Cardiac fibroblast (primary cell): ENCODE measurements at places on chromosomes 5 and 9.

- peak; percentile 44 for DNase-seq
These were observed 1666.1 kb upstream of the WWC1 start for GRCh38 chr5:166625210-166625865.

DNA sequence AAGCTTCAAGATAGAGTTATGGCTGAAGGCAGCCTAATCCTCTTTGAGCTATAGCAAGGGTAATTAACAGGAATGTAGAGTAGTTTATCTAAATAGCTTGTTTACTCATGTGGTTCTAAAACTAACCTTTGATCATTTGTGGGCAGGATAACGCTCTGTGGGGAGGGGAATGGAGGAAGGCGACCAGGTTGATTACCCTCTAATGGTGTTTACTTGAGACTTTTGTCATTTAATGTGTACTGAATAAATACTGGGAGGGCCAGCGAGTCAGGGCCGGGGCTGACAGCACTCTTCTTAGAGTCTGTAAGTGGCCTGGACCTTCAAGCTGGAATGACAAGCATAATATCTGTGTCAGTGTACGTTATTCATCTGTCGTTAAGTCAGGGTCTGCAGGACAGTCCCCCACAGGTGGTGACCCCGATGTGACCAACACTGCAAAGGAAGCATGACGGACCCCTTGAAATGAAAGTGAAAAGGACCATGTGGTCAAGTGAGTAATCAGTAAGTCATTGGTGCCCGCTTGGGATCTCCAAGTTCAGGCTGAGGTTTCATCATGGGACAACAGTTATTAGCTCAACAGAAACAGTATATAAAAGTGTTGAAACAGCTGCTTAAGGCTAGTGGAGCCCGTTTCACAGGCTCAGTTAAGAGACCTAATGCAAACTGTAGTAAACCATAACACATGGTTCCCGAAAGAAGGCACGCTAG lies 162.6 kb downstream of the CPLANE1 start:
- peak; percentile 87 for DNase-seq

GRCh38 chr9:16542290-16542689 lies 328.2 kb downstream of the BNC2 start:
- no peak for DNase-seq

GRCh38 chr5:67243349-67243748 lies 46.8 kb upstream of the CD180 start:
- DNase-seq = no peak

DNA sequence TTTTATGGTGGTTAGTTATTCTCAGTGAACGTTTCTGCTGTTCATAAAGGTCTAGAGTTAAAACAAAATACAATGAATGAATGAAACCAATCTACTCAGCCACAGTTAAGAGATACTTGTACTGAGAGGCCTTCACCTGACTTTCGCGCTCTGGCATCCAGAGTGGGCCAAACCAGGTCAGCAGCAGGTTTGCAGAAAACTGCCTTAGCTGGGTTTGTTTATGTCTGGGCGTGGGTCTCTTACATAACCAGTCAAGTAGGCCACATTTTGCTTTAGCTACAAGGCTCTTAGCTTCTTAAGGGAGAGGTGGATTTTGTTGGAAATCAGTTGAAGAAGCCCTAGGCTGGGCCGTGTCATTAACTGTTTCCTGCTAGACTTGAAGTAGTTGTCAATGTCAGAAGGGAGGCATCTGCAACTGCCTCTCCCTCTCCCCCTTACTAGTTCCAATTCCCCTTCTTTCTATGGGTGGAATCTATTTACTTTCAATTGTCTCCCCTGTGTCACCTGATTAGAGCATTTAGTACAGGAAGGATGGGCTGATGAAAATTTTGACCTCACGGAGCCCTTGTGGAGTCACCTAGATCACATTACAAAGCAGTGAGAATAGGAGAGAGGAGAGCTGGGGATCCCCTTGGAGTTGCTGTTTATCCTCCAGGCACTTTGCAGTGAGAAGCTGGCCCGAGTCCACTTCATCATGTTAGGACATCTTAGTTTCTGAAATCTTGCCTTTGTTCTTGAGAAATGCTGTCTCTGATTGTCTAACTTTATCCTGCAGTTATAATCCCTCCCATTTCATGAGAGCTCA lies 200.5 kb downstream of the ARHGEF28 start:
- DNase-seq = peak; percentile 54

GRCh38 chr5:30574761-30575160 lies 618.7 kb upstream of the CDH6 start:
- DNase-seq = peak; percentile 1

DNA sequence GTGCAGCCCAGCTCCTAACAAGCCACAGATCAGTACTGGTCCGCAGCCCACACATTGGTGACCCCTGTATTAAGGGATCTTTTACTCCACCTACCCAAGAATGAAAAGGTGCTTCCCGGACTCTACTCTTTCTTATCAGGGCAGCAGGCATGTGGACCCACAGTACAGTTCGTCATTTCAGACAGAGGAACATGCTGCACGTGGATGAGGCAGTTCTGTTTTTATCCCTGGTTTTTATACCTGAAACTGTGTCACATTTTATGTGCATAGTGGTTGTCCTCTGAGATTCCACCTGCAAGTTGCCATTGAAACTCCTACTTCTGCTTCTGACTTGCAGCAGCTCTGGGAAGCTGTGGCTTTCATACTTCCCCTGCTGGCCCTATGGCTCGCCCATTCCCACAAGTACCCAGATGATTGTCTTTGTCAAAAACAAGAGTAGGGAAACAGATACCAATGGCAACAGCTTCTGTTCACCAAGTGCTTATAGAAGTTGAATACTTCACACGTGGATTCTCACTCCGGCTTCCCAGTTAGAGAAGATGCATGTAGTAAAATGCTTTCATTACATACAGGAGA lies 208.0 kb downstream of the TRIO start:
- DNase-seq = no peak

DNA sequence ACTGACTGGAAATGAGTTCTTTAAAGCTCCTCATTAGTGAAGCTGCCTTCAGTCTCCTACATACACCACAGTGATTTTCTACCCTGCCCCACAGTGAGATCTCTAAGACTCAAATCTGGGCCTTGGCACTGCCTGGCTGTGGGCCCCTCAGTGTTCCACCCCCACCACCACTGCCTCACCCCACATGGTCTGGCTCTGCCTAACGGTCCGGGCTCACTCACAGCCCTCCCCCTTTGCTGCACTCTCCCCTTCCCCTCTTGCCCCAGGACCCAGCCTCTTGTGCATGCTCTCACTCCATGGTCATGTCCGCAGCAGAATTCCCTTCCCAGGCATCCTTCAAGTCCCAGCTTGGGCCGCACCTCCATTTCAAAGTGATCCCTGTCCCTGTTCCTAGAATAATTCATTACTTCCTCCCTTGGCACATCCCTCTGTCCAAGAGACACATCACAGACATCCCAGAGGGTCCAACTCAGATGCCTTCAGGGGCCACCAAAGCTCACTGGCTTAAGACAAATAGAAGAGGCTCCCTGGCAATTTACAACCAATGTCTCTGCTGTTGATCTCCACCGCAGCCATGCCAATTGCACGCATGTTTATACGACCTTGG lies 56.7 kb downstream of the HRH2 start:
- no peak for DNase-seq

DNA sequence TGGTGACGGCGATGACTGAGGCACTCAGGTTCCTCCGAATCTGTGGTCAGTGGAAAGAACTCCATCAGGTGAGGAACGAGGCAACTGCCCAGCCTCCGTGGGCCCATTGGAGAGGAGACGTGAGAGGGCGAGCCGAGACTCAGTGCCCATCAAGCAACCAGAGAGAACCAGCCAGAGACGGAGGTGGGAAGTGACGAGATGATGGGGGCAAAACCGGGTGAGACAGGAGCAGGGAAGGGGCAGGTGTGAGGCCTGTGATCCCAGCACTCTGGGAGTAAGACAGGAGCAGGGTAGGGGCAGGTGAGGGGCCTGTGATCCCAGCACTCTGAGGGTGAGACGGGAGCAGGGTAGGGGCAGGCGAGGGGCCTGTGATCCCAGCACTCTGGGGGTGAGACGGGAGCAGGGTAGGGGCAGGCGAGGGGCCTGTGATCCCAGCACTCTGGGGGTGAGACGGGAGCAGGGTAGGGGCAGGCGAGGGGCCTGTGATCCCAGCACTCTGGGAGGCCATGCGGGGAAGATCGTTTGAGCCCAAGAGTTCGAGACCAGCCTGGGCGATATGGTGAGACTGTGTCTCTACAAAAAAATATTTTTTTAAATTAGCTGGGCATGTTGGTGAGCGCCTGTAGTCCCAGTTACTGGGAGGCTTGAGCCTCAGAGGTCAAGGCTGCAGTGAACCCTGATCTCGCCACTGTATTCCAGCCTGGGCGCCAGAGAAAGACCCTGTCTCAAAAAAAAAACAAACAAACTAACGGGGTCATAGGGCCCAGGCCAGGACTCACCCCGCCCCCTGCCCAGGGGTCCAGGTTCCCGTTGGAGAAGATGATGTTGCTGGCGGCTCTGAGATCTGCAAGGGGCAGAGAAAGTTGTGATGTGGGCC lies 3.4 kb downstream of the DPP7 start:
- DNase-seq = no peak

- DNase-seq = peak; percentile 87
These were observed 39.1 kb downstream of the PCDH1 start for GRCh38 chr5:141839015-141839513.

DNA sequence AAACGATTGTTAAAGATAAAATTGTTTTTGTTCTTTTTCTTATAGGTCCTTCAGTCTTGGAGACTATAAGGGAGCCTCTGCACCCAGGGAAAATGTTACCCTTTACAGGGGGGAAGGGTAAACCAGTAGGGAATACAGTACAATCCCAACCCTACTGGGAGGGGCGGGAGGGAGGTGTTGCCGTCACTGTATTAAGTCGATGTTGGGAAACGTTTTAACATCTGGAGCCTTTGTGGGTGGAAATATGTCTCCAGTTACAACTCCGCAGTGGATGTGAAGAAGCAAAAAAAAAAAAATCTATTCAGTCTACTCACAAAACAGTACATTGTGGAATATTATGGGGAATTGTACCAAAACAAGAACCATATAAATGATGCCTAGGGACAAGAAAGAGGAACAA lies 47.2 kb upstream of the FCHO2 start:
- no peak for DNase-seq

DNA sequence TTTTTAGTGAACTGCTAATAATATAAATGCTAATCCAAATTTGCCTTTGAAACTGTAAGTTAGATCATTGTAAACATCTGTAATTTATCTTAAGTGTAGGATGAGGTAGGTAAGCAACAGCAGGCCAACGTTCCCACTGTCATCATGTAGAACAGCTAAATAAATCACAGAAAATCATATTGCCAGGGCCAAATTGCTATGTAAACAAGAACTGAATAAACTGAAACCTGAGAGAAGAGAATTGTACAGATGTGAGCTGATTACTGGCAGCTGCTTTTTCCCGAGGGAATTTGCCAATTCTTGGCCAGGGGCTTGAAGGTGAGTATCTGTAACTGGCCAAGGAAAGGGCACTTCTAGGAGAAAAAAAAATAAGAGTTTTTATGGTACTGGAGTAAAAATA lies 97.6 kb downstream of the CDH10 start:
- no peak for DNase-seq

GRCh38 chr5:159890141-159890540 lies 26.1 kb upstream of the ADRA1B start:
- DNase-seq = no peak

DNA sequence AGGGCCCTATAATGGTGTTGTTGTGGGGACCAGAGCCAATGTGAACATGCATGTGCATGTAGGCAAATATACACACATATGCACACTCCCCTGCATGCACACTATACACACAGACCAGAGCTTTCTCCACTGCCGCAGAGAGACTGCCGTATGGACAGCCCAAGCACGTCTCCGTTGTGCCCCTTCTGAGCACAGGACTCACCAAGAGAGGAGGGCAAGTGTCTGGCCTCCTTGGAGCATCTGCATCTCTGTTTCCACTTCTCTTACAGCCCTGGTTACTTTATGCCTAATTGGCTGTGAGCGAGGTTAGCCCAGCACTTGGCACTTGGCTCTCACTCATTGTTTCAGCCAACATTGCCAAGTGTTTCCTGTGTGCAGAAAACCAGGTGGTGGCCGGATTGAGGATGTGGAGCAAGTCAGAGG lies 30.4 kb downstream of the CSF2 start:
- no peak for DNase-seq

- peak; percentile 78 for DNase-seq
These were observed 145.7 kb upstream of the DAB2 start for GRCh38 chr5:39570403-39571027.

GRCh38 chr9:33172256-33173238 lies 5.4 kb upstream of the B4GALT1 start:
- DNase-seq = peak; percentile 92

DNA sequence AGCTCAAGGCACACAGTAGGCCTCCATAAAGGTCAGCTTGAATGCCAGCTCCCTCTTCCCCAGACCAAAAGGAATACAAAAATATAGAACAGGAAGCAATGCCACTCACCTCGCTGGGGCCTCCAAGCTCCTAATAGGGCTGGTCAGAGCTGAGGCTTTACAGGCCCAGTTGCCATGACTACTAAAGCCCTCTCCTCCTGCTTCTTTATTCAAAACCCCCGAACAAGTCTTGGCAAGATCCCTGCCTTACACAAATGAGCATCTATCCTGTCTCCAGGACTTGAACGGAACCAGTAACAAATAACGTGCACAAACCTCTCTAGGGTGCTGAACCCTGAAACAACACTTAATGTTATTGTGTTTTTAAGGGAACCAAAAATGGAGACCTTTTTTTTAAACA lies 136.3 kb downstream of the SIL1 start:
- DNase-seq = peak; percentile 38

GRCh38 chr9:92617195-92617813 lies 52.6 kb downstream of the IPPK start:
- DNase-seq = no peak

DNA sequence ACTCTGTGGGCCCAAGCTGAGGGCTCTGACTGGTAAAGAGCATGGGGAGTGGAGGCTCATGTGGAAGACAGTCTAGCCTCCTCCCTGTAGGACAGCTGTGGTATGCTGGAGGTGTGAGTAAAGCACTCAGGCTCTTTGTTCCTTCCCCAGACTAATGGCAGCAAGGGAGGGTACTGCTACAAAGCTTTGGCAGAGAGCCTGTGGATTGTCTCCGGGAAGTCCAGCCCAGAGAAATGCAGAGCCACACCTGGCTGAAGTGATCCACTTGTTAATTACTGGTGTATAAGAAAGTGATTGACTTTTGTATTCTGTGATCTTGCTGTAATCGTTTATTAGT lies 161.7 kb downstream of the OXCT1 start:
- DNase-seq = no peak

GRCh38 chr5:68449380-68449779 lies 233.8 kb downstream of the PIK3R1 start:
- DNase-seq = no peak

DNA sequence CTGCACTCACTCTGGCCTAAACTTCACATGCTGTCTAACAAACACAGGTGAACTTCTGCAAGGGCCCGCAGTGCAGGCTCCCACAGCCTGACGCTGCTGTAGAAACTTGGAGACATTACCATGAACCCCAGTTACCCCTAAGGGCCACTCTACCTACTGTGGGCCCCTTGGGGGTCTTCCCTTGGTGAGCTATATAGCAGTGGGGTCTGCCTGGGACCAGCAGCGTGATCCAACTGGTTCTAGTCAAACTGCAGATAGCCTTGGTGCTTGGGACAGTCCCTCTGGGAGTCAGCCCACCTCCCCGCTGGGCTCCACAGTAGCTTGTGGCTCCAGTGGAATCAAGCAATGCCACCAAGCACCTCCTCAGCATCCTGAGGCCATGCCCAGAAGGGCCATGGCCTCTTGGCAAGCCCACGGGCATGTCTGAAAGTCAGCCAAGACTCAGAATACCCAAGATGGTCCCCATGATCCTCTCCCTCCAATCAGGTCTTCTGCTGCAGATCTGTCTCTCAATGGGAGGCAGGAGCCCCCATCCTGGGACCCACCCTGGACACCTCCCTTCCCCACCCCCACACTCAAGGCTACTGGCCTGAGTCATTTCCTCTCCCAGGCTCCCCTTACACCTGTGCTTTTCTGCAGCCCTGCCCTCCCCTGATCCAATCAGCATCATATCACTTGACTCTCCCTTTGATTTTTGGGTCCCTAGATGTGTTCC lies 230.0 kb upstream of the IRX1 start:
- DNase-seq = no peak
